Non-pigmented ciliary epithelial cell (primary cell): ENCODE measurements at places on chromosomes 11 and 22.

DNA sequence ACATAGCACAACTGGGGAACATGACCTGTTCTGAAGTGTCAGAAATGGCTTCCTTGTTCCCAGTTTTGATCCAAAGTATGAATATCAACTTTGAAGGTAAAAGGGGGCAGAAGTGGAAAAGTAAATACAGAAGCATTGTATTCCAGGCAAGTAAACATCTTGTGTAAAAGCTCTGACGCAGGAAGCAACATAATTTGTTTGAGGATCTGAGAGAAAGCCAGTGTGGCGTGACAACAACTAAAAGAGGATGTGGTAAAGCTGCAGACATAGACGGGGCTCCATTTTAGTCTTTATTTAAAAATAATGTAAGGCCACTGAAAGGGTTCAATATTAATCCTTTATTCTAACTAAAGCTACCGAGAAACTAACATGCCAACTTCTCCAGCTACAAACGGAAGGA, 310.2 kb downstream of the DLG2 start:
- no peak for DNase-seq

DNA sequence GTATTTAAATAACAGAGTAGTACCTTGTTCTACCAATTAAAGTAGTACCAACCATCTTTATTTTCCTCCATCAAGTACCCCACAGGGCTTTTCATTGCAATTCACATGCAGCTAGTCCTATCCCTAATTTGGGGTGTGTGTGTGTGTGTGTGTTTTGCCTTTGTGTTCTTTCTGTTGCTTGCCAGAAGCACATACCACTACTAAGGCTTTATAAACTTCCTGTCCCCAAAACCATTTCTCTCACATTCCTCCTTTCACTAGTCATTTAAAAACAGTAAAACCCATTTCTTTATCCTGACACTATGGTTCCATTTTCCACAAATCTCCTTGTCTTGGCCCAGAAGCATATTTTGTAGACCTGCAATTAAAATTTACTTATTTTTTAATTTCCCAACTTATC, 54.6 kb downstream of the SLC36A4 start:
- DNase-seq, result peak; percentile 43

DNA sequence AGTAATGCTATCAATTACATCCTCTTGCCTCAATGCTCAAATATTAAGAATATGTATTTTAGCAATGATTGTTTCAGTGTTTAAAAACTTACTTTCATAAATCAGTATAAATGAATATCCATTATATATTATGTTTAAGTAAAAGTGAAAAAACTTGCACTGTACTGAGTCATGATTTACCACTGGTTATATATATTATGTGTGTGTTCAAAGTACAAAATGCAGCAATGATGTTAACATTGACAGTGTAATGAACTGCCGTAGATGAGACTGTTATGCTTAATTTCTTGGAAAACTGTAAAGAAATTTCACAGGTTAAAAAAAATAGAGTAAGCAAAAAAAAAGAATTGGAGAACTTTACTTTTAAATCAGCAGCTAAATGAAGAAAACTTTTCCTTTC, 8.7 kb downstream of the LIN7C start:
- no peak for DNase-seq

DNA sequence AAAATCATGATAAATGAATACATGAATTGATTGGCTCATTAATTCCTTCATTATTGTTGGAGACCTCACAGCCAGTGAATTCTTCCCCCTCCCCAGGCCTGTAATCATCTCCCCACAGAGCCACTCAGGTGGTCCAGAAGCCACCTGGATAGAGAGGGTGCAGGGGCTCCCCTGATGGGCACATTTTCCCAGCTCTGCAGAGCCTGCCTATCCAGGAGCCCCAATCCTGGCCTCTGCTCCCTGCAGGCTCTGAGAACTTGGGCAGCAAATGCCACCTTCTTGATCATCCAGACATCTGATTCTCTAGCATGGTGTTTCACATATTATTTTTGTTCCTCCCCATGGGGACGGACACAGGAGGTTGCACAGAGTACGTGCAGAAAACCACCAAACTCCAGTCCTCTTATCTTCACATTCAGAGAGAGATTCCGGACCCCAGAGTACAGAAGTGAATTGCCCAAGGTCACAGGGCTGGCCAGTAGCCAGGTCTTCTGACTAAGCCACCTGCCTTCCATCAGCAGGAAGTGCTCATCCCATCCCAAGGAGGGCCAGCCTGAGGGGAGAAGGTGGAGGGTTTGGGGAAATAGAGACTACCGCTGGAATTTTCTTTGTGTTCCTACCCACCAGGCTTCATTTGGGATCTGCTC, 348.0 kb downstream of the BUD13 start:
- DNase-seq, result no peak

DNA sequence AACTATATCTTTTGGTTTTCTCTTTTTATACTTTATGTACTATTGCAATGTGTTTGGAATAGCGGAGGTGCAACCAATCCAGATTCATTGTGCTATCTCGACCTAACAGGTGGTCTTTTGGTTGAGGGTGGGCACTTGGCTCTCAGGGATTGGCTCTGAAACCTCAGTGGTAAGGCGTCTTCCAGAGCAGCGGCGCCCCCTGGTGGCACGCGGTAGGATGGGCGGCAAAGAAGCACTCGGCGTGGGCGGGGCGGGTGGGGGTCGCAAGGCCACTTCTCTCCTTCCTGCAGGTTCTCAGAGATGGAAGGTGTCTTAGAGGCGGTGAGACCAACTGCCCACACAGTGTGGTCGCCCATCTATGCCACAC, 19.2 kb upstream of the PLET1 start:
- DNase-seq, result no peak

DNA sequence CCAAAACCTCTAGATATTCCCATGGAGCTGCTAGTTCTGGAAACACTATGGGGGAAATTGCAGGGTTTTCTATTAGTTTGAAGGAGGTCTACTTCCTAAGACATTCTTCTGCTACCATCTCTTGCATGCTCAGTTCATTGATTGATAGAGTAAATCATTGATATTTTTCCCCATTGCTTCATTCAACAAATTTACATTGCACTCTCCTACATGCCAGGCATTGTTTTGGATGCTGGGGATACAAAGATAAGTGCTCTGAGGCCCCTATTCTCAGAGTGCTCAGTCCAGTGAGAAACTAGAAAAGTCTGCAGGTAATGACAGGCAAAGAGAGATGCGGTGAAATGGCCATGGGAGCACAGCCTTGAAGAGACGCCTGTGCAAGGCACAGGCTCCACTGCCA, 313.1 kb downstream of the KIRREL3 start:
- no peak for DNase-seq

DNA sequence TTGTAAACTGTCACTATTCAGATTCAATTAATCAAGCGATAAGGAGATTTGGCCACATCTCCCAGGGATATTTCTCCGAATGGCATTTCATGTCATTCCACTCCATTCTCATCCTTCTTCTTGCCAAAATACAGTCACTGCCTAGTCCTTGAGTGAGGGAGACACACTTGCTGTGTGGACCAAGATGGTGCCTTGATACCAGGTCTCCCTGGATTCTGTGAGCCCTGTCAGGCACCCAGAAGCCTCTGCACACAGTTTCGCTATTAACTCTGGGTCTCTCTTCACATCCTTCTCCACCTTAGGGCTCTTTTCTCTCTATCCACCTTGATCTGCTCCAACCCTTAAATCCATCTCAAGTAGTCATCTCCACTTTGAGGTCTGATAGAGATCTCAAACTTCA, 119.9 kb upstream of the LMO1 start:
- no peak for DNase-seq
